HCT116 (cell line): ENCODE measurements at places on chromosomes 1 and 21. TPM values are rescaled to one million over a fixed set of nuclear protein-coding genes. Genes with fewer than 3 reads are reported as not detected.

- no peaks in the 10 kb centered on the region for H3K27me3 ChIP-seq
- DNase-seq: no peak
- no peak overlapping the region for H3K4me3 ChIP-seq
- H3K36me3 ChIP-seq: no peaks in the 10 kb centered on the region
- no peak overlapping the region for H3K27ac ChIP-seq
Observed at GRCh38 chr1:244556263-244556662, 95.2 kb downstream of the CATSPERE start.

- DNase-seq: no peak
- no peak overlapping the region for H3K27ac ChIP-seq
- H3K36me3 ChIP-seq: peaks cover 41% of the 10 kb centered on the region; the same call in 1 of the 2 replicates
- H3K27me3 ChIP-seq: no peaks in the 10 kb centered on the region
Observed at GRCh38 chr1:160208557-160209320, 3.6 kb downstream of the PEA15 start.

- H3K4me1 ChIP-seq: no peaks in the 10 kb centered on the region
- H3K27ac ChIP-seq: no peak overlapping the region
- H3K36me3 ChIP-seq: no peaks in the 10 kb centered on the region
- H3K4me3 ChIP-seq: no peak overlapping the region
Observed at GRCh38 chr1:4627353-4627752, 27.1 kb upstream of the AJAP1 start.

Gene OR2L2
- not detected for total RNA-seq

DNA sequence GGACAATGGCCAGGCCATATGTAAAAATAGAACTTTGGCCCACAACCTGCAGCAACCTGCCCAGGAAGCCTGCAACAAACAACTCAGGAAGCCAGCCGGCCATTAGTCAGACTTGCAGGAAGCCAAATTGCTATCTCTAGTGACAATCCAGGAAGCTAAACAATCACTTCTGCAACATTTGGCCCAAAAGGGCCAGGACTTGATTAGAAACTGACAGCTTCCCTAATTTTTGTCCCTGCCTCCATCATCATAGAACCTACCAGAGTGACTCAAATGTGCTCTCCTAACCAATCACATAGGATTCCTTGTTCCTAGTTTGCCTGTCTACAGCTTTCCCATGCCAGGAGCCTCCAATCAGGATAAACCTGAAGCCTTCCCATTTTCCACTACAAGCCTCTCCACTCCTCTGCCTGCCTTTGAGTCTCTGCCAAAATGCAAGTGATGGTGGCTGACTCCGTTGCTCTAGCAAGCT lies 639.3 kb downstream of the PTPRU start:
- no peak for DNase-seq
- H3K4me3 ChIP-seq: no peak overlapping the region
- H3K36me3 ChIP-seq: no peaks in the 10 kb centered on the region
- peaks cover 4% of the 10 kb centered on the region; the same call in 1 of the 2 replicates for H3K4me1 ChIP-seq

Gene KRTAP19-2
- total RNA-seq: not detected

- no peak for DNase-seq
- H3K27me3 ChIP-seq: no peaks in the 10 kb centered on the region
- no peaks in the 10 kb centered on the region for H3K36me3 ChIP-seq
- no peak overlapping the region for H3K27ac ChIP-seq
- H3K4me3 ChIP-seq: no peak overlapping the region
Observed at GRCh38 chr21:18810136-18810535, 406.6 kb upstream of the TMPRSS15 start.

Gene PADI1
- 0.37 TPM for total RNA-seq

- no peak for DNase-seq
- H3K4me3 ChIP-seq: no peak overlapping the region
- no peaks in the 10 kb centered on the region for H3K4me1 ChIP-seq
- H3K36me3 ChIP-seq: peaks cover 59% of the 10 kb centered on the region
- no peaks in the 10 kb centered on the region for H3K27me3 ChIP-seq
- H3K27ac ChIP-seq: no peak overlapping the region
Observed at GRCh38 chr21:17602874-17603273, 9.8 kb downstream of the BTG3 start.

- H3K4me3 ChIP-seq: no peak overlapping the region
- no peaks in the 10 kb centered on the region for H3K4me1 ChIP-seq
- no peaks in the 10 kb centered on the region for H3K36me3 ChIP-seq
- no peaks in the 10 kb centered on the region for H3K27me3 ChIP-seq
- H3K27ac ChIP-seq: no peak overlapping the region
Observed at GRCh38 chr1:107175102-107175909, 34.5 kb downstream of the NTNG1 start.

- peak; percentile 48 for DNase-seq
- peaks cover 3% of the 10 kb centered on the region; the same call in 1 of the 2 replicates for H3K27me3 ChIP-seq
- H3K4me1 ChIP-seq: no peaks in the 10 kb centered on the region
- H3K4me3 ChIP-seq: no peak overlapping the region
- no peak overlapping the region for H3K27ac ChIP-seq
Observed at GRCh38 chr1:50348449-50349241, 74.6 kb downstream of the DMRTA2 start.

DNA sequence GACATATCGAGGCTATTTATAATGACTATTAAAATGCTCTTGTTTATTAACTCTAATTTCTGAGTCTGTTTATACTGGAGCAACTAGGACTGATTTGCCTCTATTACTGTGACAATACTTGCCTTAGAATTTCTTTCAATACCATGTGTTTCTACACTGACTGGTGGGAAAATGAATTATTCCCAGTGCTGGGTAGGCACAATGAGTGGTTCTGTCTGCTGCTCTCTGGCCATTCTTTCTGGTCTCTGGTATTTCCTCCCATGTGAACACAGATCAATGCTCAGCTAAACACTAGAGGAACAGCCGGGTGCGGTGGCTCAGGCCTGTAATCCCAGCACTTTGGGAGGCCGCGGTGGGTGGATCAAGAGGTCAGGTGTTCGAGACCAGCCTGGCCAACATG lies 390.5 kb downstream of the PRDM2 start:
- no peaks in the 10 kb centered on the region for H3K36me3 ChIP-seq
- H3K27me3 ChIP-seq: no peaks in the 10 kb centered on the region
- no peaks in the 10 kb centered on the region for H3K4me1 ChIP-seq
- H3K4me3 ChIP-seq: no peak overlapping the region
- DNase-seq: no peak

GRCh38 chr1:200304171-200304570 lies 105.7 kb downstream of the ZNF281 start:
- H3K27ac ChIP-seq: no peak overlapping the region
- no peak overlapping the region for H3K4me3 ChIP-seq
- H3K27me3 ChIP-seq: no peaks in the 10 kb centered on the region
- H3K4me1 ChIP-seq: 0 out of 2 replicates have a peak, but pooled peaks cover 2% of the 10 kb centered on the region
- no peaks in the 10 kb centered on the region for H3K36me3 ChIP-seq

Gene ADGRL4
- total RNA-seq: 0.10 TPM

DNA sequence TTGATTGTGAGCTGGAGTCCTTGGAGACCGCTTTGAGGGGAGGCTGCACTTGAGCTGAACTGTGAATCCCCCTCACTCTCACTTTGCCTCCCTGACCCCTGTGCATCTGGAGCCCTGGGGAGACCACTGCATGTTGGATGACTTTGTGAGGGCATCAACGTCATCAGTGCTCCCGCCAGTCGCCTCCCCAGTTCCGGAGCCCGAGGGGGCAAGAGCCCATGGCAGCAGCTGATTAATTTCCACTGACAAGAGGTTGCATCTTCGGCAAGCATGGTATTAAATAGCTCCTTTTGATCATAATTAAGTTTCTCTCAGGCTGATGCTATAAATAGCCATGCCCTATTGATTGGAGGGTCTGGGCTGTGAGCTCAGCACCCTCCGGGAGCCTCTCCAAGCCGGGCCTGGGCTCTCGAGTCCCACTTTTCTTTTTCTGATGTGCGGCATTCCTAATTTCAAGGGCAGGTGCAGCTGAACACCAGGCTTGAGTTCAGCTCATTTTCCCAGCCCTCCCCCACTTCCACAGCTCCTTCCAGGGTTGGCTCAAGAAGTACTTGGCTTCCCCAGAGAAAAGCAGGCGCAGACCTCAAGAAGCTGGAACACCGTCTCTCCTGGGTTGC lies 33.2 kb downstream of the KCND3 start:
- H3K4me1 ChIP-seq: no peaks in the 10 kb centered on the region
- H3K27ac ChIP-seq: no peak overlapping the region
- DNase-seq: no peak
- H3K36me3 ChIP-seq: no peaks in the 10 kb centered on the region
- H3K27me3 ChIP-seq: peaks cover 64% of the 10 kb centered on the region

Gene PLD5
- not detected for total RNA-seq

- peaks cover 23% of the 10 kb centered on the region for H3K36me3 ChIP-seq
- no peak overlapping the region for H3K27ac ChIP-seq
- no peak for DNase-seq
- H3K27me3 ChIP-seq: no peaks in the 10 kb centered on the region
Observed at GRCh38 chr1:241849345-241849695, 1.3 kb downstream of the EXO1 start.

Gene NR1I3
- total RNA-seq: not detected

Gene F13B
- not detected for total RNA-seq

DNA sequence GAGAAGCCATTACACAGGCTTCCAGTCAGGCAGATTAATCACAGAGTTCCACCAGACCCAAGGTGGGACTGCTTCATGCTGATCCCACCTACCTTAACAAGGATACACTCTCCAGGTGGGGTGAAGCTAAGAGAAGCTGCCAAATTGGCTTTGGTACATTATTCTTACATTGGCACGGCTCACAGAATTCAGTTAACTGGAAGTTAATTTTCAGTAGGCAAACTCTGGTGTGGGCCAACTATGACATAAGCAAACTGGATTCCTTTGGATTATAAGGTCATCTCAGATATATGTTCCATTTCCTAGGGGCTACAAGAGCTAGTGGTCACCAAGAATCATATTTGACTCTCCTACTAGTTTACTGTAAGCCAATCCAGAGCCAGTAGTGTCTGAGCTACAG lies 448.8 kb upstream of the BEND5 start:
- H3K4me1 ChIP-seq: no peaks in the 10 kb centered on the region
- H3K27ac ChIP-seq: no peak overlapping the region

GRCh38 chr1:34066981-34067603 lies 97.9 kb downstream of the CSMD2 start:
- H3K4me3 ChIP-seq: no peak overlapping the region
- H3K36me3 ChIP-seq: no peaks in the 10 kb centered on the region
- no peak for DNase-seq
- no peaks in the 10 kb centered on the region for H3K4me1 ChIP-seq

Gene DCDC2B
- total RNA-seq: 0.27 TPM

Gene DYNLT4
- 0.96 TPM for total RNA-seq

GRCh38 chr21:28927130-28927529 lies 65.5 kb downstream of the LTN1 start:
- no peaks in the 10 kb centered on the region for H3K27me3 ChIP-seq
- no peak overlapping the region for H3K4me3 ChIP-seq
- DNase-seq: no peak
- no peaks in the 10 kb centered on the region for H3K36me3 ChIP-seq
- H3K27ac ChIP-seq: no peak overlapping the region

Gene UQCRHL
- 2.5 TPM for total RNA-seq

Gene CYP2J2
- 1.1 TPM for total RNA-seq

- H3K36me3 ChIP-seq: peaks cover 8% of the 10 kb centered on the region; the same call in 1 of the 2 replicates
- no peak overlapping the region for H3K4me3 ChIP-seq
- no peaks in the 10 kb centered on the region for H3K27me3 ChIP-seq
- no peak for DNase-seq
- H3K4me1 ChIP-seq: no peaks in the 10 kb centered on the region
- H3K27ac ChIP-seq: no peak overlapping the region
Observed at GRCh38 chr1:113792986-113793385, 19.3 kb downstream of the RSBN1 start.

Gene C1orf185
- not detected for total RNA-seq

DNA sequence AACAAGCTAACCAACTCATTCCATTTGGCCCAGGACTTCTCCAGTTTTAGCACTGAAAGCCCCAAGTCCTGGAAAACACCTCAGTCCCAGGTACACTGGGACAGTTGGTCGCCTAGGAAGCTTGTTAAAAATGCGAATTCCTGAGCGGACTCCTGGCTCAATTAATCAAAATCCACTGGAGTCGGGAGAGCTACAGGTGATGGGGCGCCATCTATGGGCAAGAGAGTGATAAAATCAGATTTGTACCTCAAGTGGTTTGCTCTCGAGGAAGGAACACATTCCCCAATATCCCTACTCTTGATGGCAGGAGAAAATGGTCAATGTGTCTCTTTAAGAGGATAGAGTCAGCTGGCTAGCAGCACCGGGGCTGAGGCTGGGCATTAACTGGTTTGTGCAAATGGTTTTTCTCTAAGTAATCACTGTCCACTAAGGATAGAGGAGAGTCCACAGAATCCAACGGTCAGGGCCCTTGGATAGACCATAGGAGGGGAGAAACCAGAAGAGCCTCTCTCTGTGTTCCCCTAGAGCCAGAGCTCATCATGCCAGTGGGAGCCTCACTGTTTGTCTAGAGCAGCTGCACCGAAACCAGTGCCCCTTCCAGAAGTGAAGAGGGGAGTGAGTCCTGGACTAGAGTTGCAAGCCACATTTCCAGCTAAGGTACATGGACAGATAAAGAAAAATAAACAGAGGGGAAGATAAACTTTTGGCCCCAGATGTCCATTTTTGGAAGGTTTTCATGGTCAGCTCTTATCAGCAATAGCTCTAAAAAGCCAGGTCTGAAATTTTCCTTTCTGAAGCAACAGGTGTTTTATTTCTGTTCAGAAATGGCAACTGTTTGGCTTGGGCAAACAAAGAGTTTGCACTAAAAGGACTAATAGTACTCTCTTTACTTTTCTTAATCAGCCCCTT lies 148.5 kb downstream of the TENT5C start:
- no peak overlapping the region for H3K27ac ChIP-seq
- no peaks in the 10 kb centered on the region for H3K27me3 ChIP-seq
- H3K36me3 ChIP-seq: no peaks in the 10 kb centered on the region

GRCh38 chr1:91736715-91737615 lies 149.0 kb downstream of the TGFBR3 start:
- H3K27me3 ChIP-seq: no peaks in the 10 kb centered on the region
- H3K36me3 ChIP-seq: no peaks in the 10 kb centered on the region

Gene PDE9A
- 31.4 TPM for total RNA-seq

Gene C2CD4D
- total RNA-seq: 0.17 TPM

Gene GPATCH3
- total RNA-seq: 14.8 TPM

DNA sequence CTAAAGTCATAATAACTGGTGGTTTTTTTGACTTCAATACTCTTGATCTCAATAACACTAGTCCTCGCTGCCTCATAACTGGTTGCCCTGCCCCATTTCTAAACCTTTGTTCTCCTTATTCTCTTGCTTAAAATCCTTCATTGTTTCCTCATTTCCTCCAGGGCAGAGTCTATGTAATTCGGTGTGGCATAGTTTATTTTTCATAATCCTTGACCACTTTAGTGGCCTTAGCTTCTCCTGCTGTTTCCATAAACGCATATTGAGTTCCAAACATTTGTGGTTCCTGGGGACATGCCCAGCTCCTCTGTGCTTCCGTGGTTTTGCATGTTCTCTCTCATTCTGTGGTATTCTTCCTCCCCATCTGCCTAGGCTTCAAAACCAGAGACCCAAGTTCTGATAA lies 19.0 kb upstream of the TLCD4 start:
- peaks cover 4% of the 10 kb centered on the region; the same call in 1 of the 2 replicates for H3K27me3 ChIP-seq
- no peaks in the 10 kb centered on the region for H3K36me3 ChIP-seq
- no peak for DNase-seq
- no peak overlapping the region for H3K27ac ChIP-seq
- no peak overlapping the region for H3K4me3 ChIP-seq

GRCh38 chr1:53134042-53134485 lies 8.4 kb downstream of the SLC1A7 start:
- H3K27me3 ChIP-seq: no peaks in the 10 kb centered on the region
- no peak overlapping the region for H3K27ac ChIP-seq
- no peaks in the 10 kb centered on the region for H3K4me1 ChIP-seq
- H3K4me3 ChIP-seq: no peak overlapping the region
- no peak for DNase-seq

GRCh38 chr1:12121212-12122003 lies 45.4 kb upstream of the TNFRSF1B start:
- no peak for DNase-seq
- no peaks in the 10 kb centered on the region for H3K4me1 ChIP-seq
- no peak overlapping the region for H3K4me3 ChIP-seq
- no peak overlapping the region for H3K27ac ChIP-seq

Gene C1orf116
- 3.6 TPM for total RNA-seq

Gene FCRL2
- not detected for total RNA-seq
